Caudate nucleus (tissue), 63 donors: ENCODE measurements at places on chromosomes 16 and 17.

- DNase-seq, result no peak
These were observed 321.8 kb downstream of the WWOX start for GRCh38 chr16:78421181-78421708.

DNA sequence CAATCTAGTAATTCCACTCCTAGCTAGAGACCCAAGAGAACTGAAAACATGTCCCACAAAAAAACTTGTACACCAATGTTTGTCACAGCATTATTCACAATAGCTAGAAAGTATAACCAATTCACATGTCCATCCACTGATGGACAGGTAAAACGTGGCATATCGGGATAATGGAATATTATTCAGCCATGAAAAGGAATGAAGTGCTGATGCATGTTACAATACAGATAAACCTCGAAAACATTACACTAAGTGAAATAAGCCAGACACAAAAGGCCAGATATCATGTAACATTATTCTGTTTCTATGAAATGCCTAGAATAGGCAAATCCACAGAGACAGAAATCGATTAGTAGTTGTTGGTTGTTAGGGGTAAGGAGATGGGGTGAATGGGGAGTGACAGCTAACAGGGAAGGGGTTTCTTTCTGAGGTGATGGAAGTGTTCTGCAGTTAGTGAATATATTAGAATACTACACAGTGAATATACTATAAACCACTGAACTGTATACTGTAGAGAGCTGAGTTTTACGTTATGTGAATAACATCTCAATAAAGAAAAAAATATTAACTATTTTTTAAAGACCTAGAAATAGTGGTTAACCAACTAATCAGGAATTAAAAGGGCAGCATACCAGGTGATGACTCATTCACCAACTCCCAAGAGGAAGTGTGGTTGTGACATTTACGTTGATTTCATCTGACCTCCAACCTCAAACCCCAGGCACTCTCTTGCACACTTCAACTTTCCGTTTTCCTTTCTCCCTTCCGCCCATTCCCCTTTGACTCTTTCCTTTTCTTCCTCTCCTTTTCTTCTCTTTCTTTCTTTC, 48.6 kb downstream of the GAS7 start:
- no peak for DNase-seq

DNA sequence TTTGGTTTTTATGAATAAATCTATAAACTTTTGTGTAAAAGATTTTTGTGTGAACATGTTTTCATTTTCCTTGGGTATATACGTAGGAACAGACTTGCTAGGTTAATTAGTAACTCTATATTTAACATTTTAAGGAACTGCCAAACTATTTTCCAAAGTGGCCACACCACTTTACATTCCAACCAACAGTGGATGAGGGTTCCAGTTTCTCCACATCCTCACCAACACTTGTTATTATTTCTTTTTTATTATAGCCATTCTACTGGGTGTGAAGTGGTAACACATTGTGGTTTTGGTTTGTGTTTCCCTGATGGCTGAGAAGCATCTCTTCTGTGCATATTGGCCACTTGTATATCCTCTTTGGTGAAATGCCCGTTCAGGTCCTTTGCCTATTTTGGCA, 20.0 kb downstream of the LYRM9 start:
- no peak for DNase-seq

- DNase-seq, result no peak
These were observed 1.3 kb downstream of the SLC16A11 start for GRCh38 chr17:7042501-7043181.

DNA sequence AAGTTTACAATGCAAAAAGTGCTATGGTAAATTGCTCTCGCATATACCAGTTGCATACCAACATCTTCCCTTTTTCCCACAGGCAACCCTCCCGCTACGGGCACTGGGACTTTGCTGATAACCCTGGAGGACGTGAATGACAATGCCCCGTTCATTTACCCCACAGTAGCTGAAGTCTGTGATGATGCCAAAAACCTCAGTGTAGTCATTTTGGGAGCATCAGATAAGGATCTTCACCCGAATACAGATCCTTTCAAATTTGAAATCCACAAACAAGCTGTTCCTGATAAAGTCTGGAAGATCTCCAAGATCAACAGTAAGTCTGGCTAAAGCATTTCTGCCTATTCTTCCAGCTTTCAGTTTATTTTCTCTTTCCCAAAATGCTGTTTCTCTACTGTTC, 27.9 kb upstream of the HSBP1 start:
- no peak for DNase-seq

- peak; percentile 46 for DNase-seq
These were observed 60.8 kb upstream of the CLEC18A start for GRCh38 chr16:69890114-69890891.

DNA sequence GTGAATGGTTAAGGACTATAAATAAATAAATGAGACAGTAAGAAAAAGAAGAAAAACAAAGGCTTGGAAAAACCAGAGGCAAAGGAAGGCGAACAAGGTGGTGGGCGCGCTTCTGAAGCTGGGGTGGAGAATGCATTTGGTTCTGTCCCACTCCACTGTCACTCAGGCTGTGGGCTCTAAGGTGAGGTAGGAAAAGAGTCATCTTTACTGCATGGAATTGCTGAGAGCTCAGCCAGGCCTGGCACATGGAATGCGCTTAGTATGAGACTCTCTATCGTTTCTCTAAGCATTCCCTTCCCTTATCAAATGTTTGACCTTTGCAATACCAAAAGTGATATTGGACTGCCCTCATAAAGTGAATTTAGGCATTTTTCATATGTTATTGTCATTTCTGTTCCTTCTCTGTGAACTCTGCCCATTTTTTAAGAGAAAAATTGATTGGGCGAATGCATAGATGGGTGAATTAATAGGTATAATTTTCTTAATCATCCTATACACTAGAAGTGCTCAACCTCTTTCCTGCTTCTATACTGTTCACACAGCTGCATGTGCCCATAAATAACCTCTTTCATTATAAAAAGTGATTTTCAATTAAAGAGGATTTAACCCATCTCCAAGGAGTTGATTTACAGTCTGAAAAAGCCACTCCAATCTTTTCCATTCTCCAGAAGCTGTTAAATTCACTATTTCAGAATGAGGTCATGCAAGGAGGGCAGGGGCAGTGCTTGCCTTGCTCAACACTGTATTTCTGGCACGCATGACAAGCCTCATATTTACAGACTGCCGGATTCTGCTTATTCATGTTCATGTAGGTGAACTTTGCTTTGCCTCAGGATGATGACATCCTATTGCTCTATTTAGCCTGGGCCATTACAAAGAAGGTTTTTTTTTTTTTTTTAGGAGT, 87.7 kb downstream of the MYH10 start:
- DNase-seq, result peak; percentile 11

GRCh38 chr17:3556916-3557767, 470 bp downstream of the TRPV3 start:
- DNase-seq, result no peak

DNA sequence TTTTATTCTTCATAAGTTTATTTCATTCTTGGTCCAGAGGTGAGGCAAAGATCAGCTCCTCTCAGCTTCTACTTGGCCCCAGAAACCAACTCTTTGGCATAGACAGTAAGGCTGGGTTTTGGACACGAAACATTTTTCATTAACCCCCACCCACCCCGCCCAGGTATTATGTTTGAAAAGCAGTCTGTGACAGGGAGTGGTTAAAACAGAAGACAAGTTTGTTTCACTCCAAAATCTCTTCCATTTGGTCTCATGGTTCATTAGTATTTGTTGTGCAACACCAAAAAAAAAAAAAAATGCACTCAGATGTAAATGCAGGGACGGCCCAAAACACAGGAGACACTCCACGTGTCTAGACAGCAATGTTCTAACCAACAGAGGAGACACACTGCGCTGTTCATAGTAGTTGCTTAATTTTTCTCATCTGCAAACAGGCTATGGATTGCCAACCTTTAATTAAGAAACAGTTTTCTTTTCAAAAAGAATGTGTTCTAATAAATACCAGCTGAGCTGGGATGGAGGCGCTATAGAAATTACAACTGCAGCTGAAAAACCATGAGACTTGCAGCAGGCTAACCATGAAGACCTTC, 39.8 kb upstream of the MMP2 start:
- DNase-seq, result no peak

DNA sequence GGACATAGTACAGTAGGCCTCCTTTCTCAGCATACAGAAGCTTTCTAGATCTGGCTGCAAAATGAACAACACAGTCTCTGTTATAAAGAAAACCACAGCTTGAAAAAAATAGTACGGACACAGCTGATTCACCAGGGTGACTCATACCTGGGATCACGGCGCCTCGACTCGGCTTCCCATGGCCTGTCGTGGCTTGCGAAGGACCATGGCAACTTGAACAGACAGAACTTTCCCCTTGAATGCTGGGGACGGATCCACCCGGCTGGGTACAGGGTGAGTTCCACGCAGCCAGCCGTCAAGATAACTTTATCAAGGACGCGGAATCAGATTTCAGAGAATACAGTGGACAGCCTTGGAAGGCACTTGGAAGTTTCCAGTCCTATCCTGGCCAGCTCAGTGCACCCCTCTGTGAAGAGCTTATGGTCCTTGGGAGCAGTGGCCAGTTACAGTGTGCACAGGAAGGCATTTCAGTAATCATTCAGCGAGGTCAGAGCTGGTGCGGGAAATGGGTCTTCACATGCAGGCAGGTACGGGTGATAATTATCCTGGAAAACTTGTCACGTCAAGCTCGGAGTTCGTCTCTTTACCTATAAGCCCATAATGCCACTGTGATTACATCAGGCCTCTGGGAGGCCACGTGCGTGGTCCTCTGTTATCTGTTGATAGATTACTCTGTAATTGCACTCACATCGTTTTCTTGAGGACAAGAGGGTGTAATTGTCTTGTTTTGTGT, 57.9 kb upstream of the MAF start:
- no peak for DNase-seq

GRCh38 chr17:82816358-82816757, 23.5 kb downstream of the ZNF750 start:
- no peak for DNase-seq

DNA sequence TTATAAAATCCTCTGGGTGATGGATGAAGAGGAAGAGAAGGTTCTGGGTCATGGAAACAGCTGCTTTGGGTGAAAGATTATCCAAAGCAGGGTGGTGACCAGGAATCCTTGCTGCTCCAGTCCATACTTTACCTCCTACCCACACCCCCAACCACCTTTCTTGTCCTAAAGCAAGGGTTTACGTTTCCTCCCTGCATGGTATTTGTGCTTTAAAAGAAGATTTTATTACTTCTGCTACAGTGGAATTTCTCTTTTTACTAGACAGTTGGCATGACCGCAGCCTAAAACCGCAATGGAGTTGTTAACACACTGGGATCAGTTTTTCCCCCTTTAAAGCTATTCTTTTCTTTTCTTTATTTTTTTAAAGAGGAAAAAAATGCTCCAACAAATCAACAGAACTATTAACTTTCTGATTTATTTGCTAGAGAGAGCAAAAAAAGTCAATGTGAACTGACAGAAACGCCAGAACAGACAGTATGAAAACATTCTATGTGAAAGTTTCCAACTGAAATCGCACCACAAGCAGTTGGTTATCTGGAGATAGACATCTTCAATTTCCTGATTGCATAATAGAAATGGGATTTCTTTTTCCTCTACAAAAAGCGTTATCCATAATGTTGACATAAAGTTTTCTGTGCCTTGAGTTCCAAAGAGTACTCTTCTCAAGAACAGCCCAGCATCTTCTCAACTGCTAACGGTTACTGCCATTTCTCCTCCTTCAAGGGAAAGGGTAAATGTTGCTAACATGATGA, 236.0 kb downstream of the IRX3 start:
- no peak for DNase-seq

GRCh38 chr17:46822388-46822921, 4.0 kb upstream of the WNT3 start:
- no peak for DNase-seq

DNA sequence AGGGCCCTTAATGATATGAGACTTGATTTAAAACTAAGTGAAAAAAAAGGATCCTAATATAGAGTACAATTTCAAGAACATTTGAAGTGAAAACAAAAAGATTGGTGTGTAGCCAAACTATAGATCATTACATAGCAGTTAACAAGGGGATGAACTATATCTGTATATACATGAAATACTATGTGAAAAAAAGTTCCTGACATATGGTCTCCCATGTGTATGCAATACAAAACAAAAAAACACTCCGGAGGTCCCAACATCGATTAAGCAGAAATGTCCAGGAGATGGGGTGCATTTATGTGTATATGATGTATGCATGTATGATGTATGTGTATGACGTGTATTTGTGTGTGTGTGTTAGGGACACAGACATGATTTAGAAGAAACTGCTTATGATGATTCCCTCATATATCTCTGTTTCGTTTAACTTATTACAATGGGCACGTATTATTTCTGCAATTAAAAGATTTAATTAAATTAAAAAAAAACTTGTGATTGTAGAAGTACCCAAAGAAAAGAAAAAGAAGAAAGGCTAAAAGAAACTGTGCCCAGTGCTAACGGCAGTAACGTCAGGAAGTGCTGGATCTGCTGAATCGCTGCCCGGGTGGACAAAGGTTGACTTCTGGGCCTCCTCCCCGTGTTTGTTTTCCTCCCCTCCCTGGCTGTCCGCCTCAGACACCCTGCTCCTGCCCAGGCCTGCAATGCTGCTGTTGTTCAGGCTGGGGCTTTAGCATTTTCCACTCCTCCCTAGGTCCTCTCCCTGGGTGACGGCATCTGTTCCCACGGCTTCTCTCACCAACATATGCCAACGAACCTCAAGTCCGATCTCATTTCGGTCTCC, 36.9 kb downstream of the TBX4 start:
- DNase-seq, result no peak

GRCh38 chr17:35749560-35750412, 3.3 kb downstream of the GAS2L2 start:
- DNase-seq, result no peak

DNA sequence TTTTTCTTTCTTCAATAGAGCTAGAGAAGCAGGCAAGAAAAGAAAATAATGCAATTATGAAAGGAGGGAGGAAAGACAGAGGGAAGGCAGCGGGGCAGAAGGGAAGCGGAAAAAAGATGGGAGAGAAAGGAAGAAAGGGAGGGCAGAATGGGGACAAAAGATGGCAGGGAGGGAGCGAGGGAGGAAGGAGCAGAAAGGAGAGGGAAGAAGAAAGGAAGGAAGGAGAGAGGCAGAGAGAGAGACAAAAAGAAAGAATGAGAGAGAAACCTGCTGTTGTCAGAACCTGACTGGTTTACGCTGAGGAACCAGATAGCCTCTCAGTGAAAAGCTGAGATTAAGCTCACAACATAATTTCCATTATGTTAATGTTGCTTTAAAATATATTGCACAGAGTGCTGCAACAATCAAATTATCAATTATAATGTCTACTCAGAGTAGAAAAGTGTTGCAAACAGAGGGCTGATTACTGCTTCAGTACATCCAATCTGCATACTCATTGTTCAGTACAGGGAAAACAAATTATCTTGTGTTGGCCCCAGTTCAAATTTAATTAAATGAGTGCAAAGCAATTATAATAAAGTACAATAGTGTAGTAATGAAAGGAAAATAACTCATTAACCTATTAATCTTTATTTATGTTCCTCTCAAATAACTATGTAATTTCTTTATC, 32.0 kb upstream of the TOX3 start:
- DNase-seq, result no peak
